Left colon (tissue), 2 donors: ENCODE measurements at places on chromosomes 1 and 21.

DNA sequence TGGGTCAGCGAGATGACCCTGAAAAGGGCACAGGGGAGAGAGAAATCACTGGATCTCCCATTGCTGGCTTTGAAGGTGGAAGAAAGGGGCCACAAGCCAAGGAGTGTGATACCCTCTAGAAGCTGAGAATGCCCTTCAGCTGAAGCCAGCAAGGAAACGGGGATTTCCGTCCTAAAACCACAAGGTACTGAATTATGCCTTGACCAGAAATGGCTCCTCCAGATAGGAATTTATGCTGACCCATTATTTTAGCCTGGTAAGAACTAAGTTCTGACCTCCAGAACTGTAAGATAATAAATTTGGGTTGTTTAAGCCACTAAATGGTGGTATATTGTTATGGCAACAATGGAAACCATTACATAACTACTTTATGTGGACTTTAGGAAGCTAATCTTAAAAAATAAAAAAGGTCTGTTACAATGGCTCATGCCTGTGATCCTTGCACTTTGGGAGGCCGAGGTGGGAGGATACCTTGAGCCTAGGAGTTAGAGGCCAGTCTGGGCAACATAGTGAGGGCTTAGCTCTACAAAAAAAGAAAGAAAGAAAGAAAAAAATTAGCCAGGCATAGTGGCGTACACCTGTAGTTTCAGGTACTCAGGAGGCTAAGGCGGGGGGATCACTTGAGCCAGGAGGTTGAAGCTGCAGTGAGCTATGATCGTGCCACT is 3.6 kb upstream of the H6PD start:
- no peak for DNase-seq

- DNase-seq: no peak
These were observed 12.1 kb downstream of the AZIN2 start for GRCh38 chr1:33093004-33093403.

GRCh38 chr1:1678581-1679380 is 13.8 kb downstream of the SLC35E2B start:
- peak; percentile 91 for DNase-seq

- no peak for DNase-seq
These were observed 30.8 kb downstream of the FH start for GRCh38 chr1:241488739-241489138.

GRCh38 chr1:186865253-186865652 is 36.5 kb downstream of the PLA2G4A start:
- no peak for DNase-seq

- DNase-seq: no peak
These were observed 58.9 kb downstream of the DDX20 start for GRCh38 chr1:111814642-111815041.
